ENCODE measurements at places on chromosomes 3 and 15.

DNA sequence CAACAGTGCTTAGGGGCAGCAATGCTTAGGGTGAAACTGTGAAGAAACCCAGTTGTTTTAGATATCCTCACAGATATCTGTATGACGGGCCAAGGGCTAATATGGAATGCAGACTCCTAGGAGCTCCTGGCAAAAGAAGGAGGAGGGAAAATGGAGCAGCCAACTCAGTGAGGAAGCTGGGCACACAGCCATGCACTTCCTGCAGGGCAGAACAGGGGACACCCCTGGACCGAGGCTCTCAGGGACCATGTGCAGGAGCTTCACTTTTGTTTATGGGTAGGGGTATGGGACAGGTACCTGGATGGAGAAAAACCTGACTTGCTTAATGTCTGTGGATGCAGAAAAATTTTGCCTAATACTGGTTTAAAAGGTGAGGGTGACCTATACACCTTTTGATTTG, 20.2 kb downstream of the NIPA1 start:
- no peak for DNase-seq

DNA sequence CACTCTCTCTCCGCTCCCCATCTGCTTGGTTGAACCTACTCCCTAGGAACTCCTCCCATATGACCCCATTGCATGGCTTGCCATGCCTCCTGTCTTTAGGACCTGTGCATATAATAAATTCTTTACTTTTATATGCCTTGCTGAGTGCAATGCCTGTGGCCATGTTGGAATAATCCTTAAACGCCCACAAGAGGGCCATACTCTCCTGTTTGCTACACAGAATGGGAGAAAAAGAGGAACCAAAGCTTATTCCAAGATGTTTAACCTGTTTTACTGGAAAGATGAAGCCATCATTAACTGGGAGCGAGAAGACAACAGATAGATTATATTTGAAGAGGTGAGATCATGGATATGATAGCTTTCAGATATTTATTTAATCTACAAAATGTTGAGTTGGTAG, 1097.8 kb downstream of the NAALADL2 start:
- no peak for DNase-seq

GRCh38 chr15:63893866-63894661, 60.3 kb upstream of the HERC1 start:
- DNase-seq = no peak

DNA sequence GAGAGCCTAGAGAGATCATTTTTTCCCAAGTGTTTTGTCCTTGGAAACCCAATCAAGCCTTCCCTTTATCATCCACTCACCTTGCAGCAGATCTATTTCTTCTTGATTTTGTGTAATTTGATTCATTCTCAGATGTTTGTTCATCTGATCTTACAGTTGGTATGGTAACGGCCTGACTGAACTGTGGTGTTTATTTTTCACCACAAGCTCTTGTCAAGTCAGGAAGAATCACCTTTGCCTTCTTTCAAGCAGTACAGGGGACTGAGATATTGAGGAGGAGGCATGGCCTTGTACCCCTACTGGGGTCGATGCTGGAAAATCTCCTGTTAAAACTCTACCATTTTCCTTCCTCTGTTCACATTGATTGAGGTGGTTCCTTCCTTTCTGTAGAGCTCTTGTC, 361.4 kb upstream of the CFAP20DC start:
- DNase-seq = no peak

GRCh38 chr3:15989419-15989818, 185.1 kb upstream of the GALNT15 start:
- no peak for DNase-seq

- DNase-seq = peak; percentile 5
Measured at GRCh38 chr3:42803414-42804105, 730 bp downstream of the HIGD1A start.

DNA sequence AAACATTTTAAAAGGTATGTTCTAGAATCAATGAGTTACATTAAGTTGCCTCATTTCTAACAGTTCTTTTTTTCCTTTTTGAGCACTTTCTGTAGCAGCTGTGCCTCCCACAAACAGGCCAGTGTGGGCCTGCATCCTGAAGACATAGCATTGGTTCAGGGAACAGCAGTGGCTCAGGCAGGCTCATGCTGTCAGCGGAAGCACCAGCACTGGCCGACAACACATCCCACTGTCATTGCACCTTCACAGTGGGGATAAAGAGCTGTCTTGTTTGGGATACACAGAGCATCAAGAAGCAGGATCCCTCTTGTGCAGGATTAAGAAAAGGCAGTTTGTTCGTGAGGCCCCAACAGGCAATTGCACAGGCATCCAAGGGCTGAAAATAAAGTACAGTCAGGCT, 123.3 kb downstream of the MOBP start:
- no peak for DNase-seq

- no peak for DNase-seq
Measured at GRCh38 chr15:59432389-59432788, 5.6 kb upstream of the FAM81A start.

DNA sequence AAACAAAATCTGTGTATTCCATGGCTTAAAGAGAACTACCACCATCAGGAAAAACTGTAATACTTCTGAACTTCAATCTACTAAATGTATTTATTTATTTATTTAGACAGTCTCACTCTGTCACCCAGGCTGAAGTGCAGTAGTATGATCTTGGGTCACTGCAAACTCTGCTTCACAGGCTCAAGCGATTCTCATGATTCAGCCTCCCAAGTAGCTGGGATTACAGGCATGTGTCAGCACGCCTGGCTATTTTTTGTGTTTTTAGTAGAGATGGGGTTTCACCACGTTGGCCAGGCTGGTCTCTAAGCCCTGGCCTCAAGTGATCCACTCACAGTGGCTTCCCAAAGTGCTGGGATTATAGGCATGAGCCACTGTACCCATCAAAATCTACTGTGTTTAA, 202.3 kb upstream of the POU1F1 start:
- DNase-seq = no peak

DNA sequence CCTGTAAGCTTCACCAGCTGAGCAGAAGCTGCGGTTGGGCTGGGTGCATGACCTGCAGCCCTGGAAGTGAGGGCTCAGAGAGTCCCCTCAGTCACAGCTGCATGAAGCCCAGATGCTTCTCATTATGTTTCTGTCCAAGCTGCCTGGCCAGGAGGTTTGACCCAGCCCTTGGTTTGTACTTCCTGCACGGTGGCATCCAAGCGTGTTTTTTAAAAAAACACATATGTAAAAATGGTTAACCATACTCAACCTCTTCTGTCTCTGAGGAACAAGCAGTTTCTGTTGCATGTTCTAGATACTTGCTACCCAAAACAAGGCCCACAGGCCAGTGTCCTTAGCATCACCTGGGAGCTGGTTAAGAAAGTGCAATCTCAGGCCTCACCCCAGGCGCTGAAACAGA, 76.0 kb upstream of the ATP10A start:
- no peak for DNase-seq

DNA sequence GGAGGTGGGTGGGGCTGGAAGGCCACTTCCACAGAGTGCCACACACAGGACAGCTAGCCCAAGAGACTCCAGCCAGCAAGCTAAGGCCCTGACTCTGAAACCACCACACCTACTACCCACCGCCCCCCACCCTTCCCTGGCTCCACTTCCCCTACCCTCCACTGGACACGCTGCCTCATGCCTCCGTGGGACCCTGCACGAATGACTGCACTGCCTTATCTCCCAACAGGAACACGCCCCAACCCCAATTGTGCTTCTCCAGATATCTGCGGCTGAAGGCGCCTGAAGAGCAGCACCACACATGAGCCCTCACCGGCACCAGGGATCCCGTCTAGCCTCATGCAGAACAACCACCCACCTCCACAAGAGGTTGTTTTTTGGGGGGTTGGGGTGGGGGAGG, 2.7 kb downstream of the LINGO1 start:
- DNase-seq = no peak

DNA sequence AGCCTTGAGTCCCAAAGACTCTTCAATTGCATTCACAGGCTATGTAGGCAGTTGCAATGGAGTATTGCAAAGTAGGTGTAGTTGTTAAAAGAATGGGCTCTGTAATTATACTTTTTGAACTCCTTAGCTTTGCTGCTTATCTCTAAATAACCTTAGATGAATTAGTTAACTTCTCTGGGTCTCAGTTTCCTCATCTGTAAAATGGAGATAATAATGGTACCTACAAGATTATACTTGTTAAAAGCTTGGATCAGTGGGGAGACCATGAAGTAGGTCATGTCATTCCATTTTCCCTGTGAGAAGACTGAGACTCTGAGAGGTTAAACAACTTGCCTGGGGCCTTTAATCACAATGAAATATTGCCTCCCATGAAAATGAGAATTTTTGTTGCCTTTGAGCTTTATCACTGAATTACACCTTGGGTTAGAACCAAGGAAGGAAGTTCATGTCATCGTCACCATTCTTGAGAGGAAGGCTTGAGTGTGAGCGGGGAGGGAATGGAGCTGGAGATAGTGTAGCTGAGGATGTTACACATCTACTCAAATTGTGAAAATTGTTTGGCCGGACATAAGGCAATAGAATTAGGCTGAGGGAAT, 38.1 kb downstream of the CTDSPL start:
- no peak for DNase-seq

- DNase-seq = no peak
Measured at GRCh38 chr15:85504749-85505676, 124.6 kb downstream of the AKAP13 start.
